ENCODE measurements at places on chromosomes 6 and 20. TPM values are rescaled to one million over a fixed set of nuclear protein-coding genes. Genes with fewer than 3 reads are reported as not detected.

- peak; percentile 93 for DNase-seq
Measured at GRCh38 chr6:3825851-3826581, 23.2 kb upstream of the FAM50B start.

DNA sequence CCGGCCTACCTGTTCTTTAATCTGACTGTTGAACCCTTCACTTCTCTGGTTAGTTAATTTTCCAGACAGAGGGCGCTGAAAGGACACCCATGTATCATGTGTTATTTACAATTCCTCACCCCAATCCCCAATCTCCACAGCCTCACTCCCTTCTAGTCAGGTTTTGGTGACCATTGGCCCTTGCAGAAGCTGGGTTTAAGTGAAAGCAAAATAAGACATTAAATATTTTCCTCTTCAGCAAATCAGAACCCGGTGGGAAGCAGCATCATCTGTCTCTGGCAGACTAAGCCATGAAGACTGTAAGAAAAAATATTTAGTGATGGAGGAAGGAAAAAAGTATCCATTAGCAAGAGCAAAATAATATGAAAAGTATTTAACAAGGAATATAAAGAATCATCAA lies 9.4 kb upstream of the HLA-DQA1 start:
- DNase-seq: no peak

GRCh38 chr20:56091628-56092234 lies 86.4 kb upstream of the CBLN4 start:
- DNase-seq: no peak

Gene MDFI
- 36.7 TPM for total RNA-seq

Gene NKX2-4
- not detected for total RNA-seq

Gene KPNA5
- total RNA-seq: 21.2 TPM

Gene SALL4
- total RNA-seq: 2.3 TPM

Gene OR10C1
- not detected for total RNA-seq

All from ureter (tissue), 1 donor.